Ascending aorta (tissue), 2 donors: ENCODE measurements at places on chromosomes 7 and 10.

- H3K27ac ChIP-seq: peak overlapping the region; percentile 77
- no peak overlapping the region for H3K4me3 ChIP-seq
- no peaks in the 10 kb centered on the region for H3K36me3 ChIP-seq
- no peak for DNase-seq
- no peaks in the 10 kb centered on the region for H3K27me3 ChIP-seq
These were observed 4.2 kb downstream of the KIFBP start for GRCh38 chr10:68992636-68993440.

GRCh38 chr7:25482631-25483030 lies 254.3 kb upstream of the NPVF start:
- no peaks in the 10 kb centered on the region for H3K36me3 ChIP-seq
- no peak overlapping the region for H3K4me3 ChIP-seq
- H3K27ac ChIP-seq: no peak overlapping the region
- H3K27me3 ChIP-seq: no peaks in the 10 kb centered on the region
- DNase-seq: no peak

- no peak overlapping the region for H3K27ac ChIP-seq
- no peak overlapping the region for H3K4me3 ChIP-seq
- DNase-seq: no peak
- no peaks in the 10 kb centered on the region for H3K27me3 ChIP-seq
- H3K4me1 ChIP-seq: no peaks in the 10 kb centered on the region
These were observed 15.7 kb downstream of the FXYD4 start for GRCh38 chr10:43386981-43387677.

DNA sequence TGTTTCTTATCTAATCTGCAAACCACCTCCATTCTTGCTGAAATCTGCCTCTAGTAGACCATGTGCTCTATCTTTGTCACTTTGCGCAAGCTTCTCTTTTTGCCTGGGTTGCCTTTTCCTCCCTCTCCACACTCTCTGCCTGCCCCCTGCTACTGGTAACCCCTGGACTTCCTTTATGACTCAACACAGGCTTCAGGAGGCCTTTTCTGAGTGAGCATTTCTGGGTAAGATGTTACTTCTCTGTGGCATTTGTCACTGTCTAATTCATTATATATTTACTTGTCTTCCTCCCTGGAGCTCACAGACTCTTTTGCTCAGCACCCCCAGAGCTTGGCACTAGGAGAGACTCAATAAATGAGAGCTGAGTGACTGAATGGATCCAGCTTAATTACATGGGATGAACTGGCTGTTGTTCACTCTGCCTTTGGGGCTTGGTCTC lies 8.4 kb downstream of the GOLGA7B start:
- H3K4me1 ChIP-seq: no peaks in the 10 kb centered on the region
- no peak overlapping the region for H3K27ac ChIP-seq

GRCh38 chr7:25124465-25125136 lies 459 bp downstream of the CYCS start:
- H3K4me3 ChIP-seq: peak overlapping the region; percentile 100
- H3K27ac ChIP-seq: peak overlapping the region; percentile 90

GRCh38 chr10:80700760-80701444 lies 163.2 kb downstream of the SH2D4B start:
- H3K27me3 ChIP-seq: no peaks in the 10 kb centered on the region
- no peak for DNase-seq
- H3K4me3 ChIP-seq: no peak overlapping the region
- H3K27ac ChIP-seq: no peak overlapping the region

DNA sequence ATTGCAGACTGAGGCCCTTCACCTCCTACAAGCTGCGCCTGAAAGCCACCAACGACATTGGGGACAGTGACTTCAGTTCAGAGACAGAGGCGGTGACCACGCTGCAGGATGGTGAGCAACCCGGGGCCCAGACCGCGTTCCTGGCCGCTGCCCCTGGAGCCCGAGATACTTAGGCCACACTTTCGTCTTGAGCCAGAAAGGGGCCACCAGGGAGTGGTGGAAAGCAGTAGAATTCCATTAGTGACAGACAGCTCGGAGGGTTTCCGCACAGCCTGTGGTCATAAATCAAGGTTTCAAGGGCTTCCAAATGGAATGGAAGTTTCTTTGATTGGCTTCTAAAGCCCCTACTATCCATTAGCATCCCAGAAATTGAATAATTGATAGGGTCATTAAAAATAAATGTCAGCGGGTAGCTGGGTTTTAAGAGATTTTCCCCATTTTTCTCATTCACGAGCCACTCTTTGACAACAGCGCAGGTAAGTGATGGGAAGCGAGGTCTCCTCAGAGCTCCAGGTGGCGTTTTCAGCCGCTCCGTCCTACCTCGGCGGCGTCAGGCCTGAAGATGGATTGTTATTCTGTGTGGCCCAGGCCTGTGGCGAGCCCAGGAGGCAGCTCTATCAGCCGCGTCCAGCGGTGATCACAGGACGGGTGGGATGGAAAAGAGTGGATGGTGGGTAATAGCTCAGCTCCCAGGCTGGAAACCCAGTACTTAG lies 523.5 kb upstream of the FOXK1 start:
- H3K36me3 ChIP-seq: peaks cover 4% of the 10 kb centered on the region
- H3K4me1 ChIP-seq: no peaks in the 10 kb centered on the region
- DNase-seq: no peak
- no peaks in the 10 kb centered on the region for H3K27me3 ChIP-seq

DNA sequence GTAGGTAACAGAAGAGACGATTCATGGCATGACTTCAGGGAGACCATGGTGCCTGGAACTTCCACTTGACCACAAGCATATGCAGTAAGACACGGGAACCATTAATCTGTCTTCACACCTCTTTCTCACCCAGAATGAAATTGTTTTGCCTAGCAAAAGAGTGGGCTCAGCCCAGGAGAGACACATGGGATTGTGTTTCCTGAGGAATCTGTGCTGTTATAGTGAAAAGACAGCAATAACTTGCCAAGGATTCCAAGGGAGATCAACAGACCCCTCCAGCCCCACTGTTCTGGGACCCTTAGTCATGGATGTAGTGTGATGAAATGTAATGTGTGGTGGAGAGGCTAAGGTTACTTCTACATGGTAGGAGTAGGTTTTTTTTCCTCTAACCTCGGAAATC lies 192.5 kb upstream of the NPVF start:
- H3K4me3 ChIP-seq: no peak overlapping the region
- no peak for DNase-seq
- no peaks in the 10 kb centered on the region for H3K27me3 ChIP-seq
- no peaks in the 10 kb centered on the region for H3K4me1 ChIP-seq
- no peak overlapping the region for H3K27ac ChIP-seq
- H3K36me3 ChIP-seq: no peaks in the 10 kb centered on the region

GRCh38 chr7:34756025-34756437 lies 98.0 kb downstream of the NPSR1 start:
- no peaks in the 10 kb centered on the region for H3K4me1 ChIP-seq
- H3K4me3 ChIP-seq: no peak overlapping the region
- H3K27me3 ChIP-seq: no peaks in the 10 kb centered on the region
- no peak for DNase-seq

GRCh38 chr7:65325793-65326432 lies 47.7 kb upstream of the ZNF92 start:
- no peaks in the 10 kb centered on the region for H3K4me1 ChIP-seq
- H3K27ac ChIP-seq: no peak overlapping the region
- H3K36me3 ChIP-seq: no peaks in the 10 kb centered on the region
- no peak for DNase-seq

DNA sequence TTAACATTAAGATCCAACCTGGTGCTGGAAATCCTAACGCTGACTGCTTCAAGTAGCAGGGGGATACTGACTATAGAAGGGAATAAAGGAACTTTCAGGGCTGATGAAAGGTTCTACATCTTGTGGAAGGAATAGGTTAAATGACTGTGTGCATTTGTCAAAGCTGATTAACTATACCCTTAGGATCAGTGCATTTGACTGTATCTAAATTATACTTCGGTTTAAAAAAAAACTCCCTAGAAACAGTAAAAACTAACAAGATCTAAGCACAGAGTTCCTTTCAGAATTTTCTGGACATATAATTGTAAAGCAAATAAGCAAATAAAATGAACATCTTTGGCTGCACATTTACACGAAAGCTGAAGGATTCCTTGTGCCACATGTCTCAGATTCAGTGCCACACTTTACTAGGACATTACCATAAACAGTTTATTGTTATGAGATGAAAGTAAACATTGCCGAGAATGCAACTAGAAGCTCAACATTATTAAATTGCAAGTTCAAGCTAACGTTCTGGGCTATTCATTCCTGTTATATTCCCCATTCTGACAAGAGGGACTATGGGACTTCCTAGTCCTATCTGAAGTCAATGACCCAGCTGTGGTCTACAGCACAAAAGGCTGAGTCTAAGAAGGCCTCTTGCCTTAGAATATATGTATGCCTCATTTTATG lies 20.7 kb downstream of the ANK3 start:
- no peaks in the 10 kb centered on the region for H3K4me1 ChIP-seq
- H3K4me3 ChIP-seq: no peak overlapping the region
- H3K27me3 ChIP-seq: no peaks in the 10 kb centered on the region
- DNase-seq: no peak

GRCh38 chr10:132420981-132421846 lies 24.2 kb downstream of the PWWP2B start:
- no peaks in the 10 kb centered on the region for H3K36me3 ChIP-seq
- DNase-seq: peak; percentile 89
- peak overlapping the region; percentile 84 for H3K27ac ChIP-seq
- H3K4me1 ChIP-seq: peaks cover 13% of the 10 kb centered on the region
- peak overlapping the region; percentile 18 for H3K4me3 ChIP-seq
- no peaks in the 10 kb centered on the region for H3K27me3 ChIP-seq

DNA sequence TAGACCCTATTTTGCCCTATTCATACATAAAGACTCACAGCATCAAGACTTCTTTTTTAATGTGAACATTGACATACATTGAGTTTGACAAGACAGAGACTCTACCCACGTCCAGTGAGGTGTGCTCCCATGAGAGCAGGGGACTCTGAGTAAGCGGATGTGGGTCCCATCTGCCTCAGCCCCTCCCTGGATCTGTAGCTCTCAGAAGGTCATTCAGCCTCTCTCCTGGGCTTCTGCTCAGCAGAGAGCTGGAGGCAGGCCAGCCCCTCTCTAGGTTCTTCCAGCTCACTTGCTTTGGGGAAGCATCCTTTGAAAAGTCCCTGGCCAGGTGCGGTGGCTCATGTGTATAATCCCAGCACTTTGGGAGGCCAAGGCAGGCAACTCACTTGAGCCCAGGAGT lies 146.9 kb upstream of the ZMIZ1 start:
- no peaks in the 10 kb centered on the region for H3K36me3 ChIP-seq
- no peaks in the 10 kb centered on the region for H3K27me3 ChIP-seq
- H3K4me3 ChIP-seq: no peak overlapping the region
- DNase-seq: no peak
- H3K27ac ChIP-seq: no peak overlapping the region
- H3K4me1 ChIP-seq: no peaks in the 10 kb centered on the region

- H3K4me1 ChIP-seq: no peaks in the 10 kb centered on the region
- no peak overlapping the region for H3K4me3 ChIP-seq
- no peak overlapping the region for H3K27ac ChIP-seq
- no peaks in the 10 kb centered on the region for H3K36me3 ChIP-seq
- no peaks in the 10 kb centered on the region for H3K27me3 ChIP-seq
- no peak for DNase-seq
These were observed 2.6 kb upstream of the COL17A1 start for GRCh38 chr10:104088239-104088638.

DNA sequence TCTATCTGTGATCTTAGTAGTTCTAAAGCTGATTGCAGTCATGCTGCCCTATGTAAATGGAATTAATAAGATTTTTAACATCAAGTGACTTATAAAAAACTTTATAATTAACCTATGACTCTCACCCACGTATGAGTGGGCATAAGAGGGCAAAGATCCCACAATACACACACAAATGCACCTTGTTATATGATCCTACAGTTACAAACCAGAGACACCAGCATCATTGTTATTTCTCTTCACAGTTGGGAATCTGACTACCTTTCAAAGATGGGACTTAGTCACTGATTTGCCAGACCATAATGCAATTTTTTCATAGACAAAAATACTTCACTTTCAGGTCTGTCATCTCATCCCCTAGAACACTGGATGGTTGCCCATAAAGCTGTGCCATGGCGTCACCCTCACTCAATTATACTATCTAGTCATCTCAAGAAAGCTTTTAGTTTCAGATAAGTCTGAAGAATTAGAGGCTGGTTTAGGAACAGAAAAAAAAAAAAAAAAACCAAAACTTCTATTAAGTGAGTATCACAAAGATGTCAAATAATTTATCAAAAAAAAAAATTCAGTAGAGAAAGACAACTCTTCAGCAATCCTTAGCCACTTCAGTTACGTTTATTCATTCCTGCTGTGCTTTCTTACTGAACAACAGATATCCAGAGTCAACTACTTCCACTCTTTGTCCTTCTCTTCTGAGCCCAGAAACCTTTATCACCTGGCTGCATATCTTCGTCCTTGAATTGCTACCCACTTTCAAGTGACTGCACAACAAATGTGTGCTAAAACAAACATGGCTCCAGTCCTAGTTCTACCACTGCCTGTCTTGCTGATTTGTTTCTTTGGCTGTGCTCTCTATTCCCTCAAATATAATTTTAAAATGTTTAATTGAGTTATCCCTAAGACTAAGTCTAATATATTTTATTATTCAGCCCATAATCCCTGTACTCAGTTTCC lies 175.0 kb upstream of the CHRM2 start:
- no peaks in the 10 kb centered on the region for H3K27me3 ChIP-seq
- no peak overlapping the region for H3K4me3 ChIP-seq
- no peak for DNase-seq
- H3K36me3 ChIP-seq: no peaks in the 10 kb centered on the region
- no peaks in the 10 kb centered on the region for H3K4me1 ChIP-seq
- no peak overlapping the region for H3K27ac ChIP-seq

- no peaks in the 10 kb centered on the region for H3K27me3 ChIP-seq
- peaks cover 52% of the 10 kb centered on the region for H3K36me3 ChIP-seq
- no peak for DNase-seq
These were observed 46.9 kb downstream of the PITRM1 start for GRCh38 chr10:3125527-3126170.

DNA sequence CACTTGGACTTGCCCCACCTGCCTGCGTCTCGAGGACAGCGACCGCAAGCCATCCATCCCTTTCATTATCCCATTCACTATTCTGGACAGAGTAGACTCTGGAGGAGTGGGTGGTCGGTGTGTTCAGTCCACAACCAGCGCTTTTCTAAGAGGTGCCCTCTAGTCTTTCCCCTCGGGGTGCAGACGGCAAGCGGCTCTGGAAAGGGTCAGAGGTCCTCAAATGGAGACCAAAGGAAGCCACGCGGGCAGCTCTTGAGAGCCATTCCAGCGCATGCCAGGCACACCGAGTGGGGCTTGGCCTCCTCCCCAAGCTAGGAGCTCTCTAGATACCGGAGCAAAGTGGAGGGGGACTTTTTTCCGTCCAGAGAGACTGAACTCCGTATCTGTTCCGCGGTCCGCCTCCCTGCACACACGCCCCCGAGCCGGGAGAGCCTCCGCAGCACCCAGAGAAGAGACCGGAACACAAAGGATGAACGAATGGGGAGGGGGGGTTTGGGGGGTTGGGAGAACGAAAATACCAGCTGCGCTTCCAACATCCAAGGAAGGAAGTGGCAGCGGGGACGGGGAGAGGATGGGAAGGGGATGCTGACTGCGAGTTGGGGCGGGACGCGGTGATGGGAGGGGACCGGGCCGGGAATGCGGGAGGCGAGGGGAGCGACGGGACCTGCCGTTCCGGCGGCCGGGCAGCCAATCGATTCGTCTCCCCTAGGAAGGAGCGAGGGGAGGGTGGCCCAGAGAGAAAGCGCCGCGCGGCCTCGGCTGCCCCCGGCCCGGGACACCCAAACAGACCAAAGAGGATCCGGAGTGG lies 515 bp downstream of the GSDME start:
- H3K4me3 ChIP-seq: peak overlapping the region; percentile 85
- H3K4me1 ChIP-seq: no peaks in the 10 kb centered on the region
- peak overlapping the region; percentile 95 for H3K27ac ChIP-seq
- DNase-seq: no peak

GRCh38 chr7:895451-896052 lies 19.2 kb downstream of the GET4 start:
- H3K27ac ChIP-seq: no peak overlapping the region
- H3K36me3 ChIP-seq: peaks cover 81% of the 10 kb centered on the region
- no peaks in the 10 kb centered on the region for H3K4me1 ChIP-seq
- H3K4me3 ChIP-seq: no peak overlapping the region
- no peak for DNase-seq
- no peaks in the 10 kb centered on the region for H3K27me3 ChIP-seq
